ENCODE measurements at places on chromosomes 6 and 20.

- DNase-seq: no peak
Measured at GRCh38 chr20:35503841-35504561, 25.5 kb downstream of the C20orf173 start.

- DNase-seq: no peak
Measured at GRCh38 chr20:33211817-33212424, 5.2 kb upstream of the BPIFA3 start.

GRCh38 chr6:3882866-3883265 lies 33.7 kb downstream of the FAM50B start:
- DNase-seq: no peak

DNA sequence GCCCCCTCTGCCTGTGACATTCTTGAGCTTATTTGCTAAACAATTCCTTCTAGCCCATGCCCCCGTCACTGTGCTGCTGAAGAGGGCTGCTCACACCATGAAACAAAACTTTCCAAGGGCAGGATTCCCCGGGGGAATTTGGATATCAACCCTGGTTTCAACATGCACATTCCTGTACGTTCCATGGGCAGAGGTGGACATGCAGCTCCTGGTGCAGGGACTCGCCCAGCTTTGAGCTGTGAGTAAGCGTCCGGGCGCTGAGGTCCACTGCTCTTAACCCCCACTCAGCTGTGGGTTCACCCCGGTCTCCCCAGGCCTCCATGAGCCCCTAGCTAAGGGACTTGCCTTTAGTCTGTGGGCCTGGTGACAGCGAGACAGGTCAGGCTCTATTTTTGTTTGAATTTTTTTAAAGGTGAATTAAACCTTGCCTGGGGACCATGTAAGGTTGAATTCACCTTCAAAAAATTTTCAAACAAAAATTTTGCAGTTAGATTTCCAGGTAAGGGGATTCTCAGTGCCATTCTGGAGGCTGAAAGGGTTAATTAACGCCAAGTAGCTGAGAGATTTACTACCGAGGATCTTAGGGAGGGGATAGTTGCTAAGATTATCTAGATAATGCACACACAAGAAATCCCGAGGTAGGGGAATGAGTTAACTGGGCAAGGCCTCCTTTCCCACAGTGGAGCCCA lies 70.3 kb upstream of the SLC22A23 start:
- DNase-seq: no peak

DNA sequence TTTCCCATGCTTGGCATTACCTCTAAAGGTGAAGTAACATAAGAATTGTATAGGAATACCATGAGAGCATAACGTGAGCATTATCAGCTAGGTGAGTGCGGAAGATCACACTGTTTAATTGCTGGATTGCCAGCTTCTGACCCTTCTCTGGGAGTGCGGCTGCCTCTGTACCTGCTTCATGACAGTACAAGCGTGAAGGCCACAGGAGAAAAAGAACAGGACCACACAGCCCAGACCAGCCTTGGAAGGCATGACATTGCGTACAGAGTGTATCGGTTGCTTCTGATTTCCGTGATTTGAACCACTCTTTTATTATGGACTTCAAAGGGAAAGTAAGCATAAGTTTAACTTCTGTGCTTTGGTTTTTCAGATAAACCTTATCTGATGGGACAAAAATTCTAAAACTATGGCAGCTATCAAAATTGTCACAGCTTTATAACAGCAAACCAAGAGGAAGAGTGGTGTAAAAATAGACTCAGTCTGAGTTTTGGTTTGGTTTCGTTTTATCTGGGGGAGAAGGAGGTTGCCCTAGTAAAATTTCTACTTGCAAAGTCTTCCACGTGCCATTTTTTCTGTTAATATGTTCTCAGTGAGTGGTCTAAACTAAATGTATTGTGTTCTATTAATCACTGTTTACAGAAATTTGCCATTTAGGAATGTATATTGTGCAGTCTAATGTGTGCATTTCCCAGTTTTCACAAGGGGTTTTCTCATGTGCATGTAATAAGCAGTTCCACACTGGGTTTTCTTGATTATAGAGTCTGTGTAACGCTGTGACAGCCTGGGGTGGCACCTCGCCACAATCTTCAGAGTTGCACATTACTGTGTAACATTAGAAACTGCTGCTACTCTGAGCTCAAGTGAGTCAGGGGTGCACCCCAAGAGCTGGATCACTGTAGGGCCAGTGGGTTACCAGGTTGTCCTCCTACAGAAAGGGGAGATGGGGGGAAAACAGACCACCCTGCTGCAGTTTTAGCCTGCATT lies 97.3 kb downstream of the RPP40 start:
- DNase-seq: no peak

- peak; percentile 52 for DNase-seq
Measured at GRCh38 chr20:2469991-2470422, 582 bp downstream of the SNRPB start.
